Esophagus squamous epithelium (tissue), 5 donors: ENCODE measurements at places on chromosomes 16 and 17.

GRCh38 chr17:45307290-45308015, 9.4 kb downstream of the MAP3K14 start:
- no peak for DNase-seq

GRCh38 chr16:62445909-62446308, 409.7 kb upstream of the CDH8 start:
- DNase-seq = no peak

DNA sequence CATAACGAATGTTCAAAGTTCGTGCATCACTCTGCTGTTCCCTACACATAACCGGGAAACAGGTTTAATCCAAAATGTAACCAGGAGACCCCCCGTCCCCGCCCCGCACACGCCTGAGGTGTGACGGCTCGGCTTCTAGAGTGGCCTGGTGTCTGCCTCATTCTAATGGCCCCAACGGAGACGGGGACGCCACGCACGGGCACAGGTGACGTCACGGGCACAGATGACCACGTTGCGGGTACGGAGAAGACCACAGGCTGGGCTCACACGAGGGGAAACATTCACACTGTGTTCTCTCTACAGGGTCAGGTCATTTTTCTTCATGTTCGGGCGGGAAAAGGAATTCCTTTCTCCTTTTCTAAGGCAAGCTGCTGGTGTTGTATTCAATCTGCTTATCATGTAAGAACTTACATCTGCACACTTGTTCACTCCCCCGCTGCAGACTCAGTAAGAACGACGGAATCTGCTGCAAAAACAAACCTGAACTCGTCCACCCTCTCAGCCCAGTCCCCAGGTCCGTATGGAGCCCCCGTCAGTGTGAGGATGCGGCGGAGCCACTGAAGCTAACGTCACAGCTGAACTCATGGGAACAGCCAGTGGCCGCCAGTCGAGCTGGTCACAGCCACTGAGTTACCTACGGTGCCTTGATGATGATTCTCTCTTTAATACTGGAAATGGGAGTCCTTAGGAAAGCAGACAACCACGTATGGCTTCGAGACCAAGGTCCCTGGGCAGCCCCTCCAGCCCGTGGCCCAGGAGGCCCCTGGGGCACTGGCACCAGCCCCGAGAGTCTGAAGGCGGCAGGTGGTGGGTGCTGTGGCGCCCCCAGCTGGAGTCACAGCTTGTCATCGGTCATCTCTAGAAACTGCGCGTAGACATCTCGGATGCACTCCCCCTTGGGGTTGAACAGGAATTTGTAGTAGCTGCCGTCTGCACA, 32.9 kb downstream of the WDR45B start:
- no peak for DNase-seq

DNA sequence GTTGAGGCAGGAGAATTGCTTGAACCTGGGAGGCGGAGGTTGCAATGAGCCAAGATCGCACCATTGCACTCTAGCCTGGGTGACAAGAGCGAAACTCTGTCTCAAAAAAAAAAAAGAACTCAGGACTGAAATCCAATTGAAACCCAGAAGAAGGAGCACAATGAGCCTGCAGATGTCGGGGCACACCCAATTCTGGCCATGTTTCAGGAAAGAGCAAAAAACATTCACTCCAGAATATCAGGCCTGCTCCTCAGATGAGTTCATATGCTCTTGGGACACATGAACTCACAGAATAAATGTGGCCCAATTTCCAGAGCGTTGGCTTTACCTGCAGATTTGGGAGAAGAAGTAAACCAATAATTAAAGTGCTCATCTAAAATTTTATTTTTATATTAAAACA, 3.0 kb upstream of the CMTM2 start:
- no peak for DNase-seq

DNA sequence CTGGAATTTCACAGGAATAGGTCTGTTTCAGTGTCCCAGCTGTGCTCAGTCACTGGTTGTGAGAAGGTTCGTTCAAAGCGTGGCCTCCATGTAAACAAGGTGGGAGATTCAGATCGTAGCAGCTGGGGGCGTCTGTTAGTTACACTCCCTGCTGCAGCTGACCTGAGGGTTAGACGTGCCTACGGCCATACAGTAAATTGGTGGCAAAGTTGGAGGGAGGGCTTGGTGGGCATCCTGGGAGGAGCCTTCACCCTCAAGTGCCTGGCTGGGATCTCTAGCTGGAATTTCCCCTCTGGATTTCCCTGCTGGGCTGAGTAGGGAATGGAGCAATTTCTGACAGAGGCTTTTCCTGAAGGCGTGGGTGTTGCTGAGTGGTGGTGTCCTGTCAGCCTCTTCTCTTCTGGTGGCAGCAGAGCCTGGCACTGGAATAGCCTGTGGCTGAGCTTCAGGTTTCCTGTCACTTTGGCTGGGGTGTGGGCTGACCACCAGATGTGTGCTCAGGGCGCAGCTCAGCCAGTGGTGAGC, 6.4 kb downstream of the FCSK start:
- DNase-seq = no peak

- no peak for DNase-seq
Observed at GRCh38 chr17:1949754-1950153, 75.4 kb downstream of the RTN4RL1 start.

DNA sequence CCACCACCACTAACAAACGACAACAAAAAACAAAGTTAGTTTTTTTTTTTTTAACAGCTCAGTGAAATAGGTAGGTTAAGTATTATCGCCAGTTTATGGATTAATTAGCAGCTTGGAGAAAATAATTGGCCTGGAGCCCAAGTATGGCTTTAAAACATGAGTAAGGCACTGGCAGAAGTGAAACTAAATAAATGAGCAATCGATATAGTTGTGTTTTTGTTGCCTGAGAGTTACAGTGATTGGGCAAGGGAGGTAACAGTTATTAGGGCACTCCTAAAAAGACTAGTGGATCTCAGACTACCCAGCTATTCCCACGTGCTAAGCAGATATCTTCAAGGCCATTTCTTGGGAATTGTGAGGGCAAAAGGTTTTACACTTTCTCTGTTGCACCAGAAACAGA, 2.4 kb downstream of the MLKL start:
- no peak for DNase-seq

DNA sequence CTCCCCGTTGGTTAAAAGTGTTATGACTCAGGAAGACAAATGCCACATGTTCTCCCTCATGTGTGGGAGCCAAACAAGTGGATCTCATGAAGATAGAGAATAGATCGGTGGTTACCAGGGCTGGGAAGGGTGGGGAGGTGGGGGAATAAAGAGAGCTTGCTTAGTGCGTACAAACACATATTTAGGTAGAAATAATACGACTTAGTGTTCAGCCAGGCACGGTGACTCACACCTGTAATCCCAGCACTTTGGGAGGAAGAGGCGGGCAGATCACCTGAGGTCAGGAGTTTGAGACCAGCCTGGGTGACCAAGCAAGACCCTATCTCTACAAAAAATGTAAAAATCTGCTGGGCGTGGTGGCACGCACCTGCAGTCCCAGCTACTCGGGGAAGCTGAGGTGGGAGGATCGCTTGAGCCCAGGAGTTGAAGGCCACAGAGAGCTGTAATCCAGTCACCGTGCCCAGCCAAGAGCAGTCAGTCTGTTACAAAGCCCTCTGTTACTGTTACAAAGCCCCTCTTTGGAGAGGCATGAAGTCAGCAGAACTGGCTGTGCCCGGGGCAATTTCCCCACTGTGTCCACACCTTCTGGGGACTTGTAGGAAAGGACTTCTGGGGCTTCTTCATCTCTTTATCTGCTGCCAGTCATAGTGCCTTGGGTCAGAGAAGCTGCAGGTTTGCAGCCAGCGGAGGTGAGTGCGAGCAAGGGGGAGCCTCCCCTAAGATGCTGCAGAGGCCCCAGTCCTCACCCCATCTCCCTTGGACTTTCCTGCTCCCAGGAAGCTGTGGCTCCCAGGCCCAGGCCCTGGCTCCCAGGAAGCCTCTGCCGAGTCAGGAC, 4.3 kb upstream of the ALDH3A1 start:
- DNase-seq = no peak

DNA sequence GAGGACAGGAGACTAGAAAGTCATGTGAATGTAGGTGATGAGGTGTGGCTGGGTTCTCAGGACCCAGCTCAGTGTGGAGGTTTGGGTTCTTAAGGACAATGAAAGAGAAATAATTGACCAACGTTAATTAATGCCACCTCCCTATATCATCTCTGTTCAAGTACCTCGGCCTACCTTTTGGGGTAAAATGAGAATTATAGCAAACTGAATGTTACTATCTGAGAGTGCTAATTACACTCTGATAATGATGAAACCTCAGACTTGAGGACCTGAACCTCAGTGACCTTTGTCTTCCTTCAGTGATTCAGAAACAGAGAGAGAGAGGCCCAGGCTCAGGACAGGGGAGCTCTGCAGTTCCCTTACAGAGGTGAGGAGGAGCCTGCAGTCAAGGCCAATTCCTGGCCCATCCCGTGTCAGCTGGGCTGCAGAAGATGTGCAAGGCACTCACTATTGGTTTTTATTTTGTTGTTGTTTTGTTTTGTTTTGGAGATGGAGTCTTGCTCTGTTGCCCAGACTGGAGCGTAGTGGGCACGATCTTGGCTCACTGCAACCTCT, 57.3 kb downstream of the SALL1 start:
- DNase-seq = no peak

DNA sequence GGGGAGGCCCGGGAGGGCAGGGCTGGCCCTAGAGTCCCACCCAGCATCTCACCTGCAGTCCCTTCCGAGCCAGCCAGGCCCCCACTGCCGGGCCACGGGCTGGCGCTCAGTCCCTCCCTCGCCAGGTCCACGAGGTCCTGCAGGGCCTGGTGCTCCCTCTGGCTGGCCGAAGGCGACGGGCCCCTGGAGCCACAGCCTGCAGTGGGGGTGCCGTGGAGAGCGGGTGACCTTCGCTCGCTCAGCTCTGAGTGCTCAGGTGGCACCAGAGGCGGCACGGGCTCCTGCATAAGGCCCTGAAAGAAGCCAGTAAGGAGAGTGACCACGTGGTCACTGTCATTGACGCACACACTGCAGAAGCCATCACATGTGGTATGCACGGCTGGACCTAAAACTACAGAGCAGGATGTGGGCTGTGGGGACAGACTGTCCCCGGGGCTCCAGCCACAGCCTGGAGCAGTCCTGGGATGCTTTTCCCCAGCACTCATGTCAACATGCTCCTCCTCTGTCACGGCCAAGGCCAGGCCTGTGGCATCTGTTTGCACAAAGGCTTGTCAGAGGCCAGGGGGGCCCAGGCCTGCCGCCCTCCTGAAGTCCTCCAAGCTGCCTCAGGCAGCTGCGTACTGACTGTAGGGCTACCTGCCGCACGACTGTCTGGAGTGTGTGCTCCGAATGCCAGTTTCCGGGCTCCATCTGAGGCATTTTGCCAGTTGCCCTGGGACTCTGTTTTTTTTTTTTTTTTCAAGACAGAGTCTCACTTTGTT, 15.1 kb downstream of the SLX4 start:
- no peak for DNase-seq

GRCh38 chr16:30151091-30151490, 28.1 kb upstream of the MAPK3 start:
- no peak for DNase-seq

DNA sequence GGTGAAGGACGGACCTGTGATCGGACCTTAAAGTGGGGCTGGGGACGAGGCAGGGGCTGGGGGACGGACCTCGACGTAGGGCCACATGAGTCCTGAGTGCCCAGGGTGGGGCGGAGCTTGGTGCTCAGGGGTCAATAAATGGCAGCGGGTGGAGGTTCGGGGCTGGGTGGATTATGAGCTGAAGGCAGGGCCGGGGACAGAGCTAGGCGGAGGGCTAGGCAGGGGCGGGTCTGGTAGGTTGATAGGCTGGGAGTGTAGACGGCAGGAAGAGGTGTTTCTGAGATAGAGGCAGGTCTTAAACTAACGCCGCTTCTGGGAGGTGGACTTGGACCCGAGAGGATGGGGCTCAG, 733 bp downstream of the CHRNB1 start:
- DNase-seq = no peak

DNA sequence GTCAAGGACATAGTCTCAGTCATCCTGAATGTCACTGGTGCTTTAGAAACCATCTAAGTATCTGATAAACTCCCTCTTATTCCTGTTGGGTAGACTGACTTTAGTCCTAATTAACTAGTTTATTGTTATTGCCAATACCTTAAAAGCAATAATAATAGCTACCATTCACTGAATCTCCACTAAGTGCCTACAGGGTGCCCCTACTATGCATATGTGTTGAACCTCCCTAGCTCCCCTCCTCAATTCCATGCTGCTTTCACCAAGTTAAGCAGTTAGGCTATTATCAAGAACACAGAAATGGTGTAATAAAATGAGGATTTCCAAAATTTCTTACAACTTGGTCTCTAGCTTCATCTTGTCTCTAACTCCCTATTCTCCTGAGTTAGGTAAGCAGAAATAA, 87.5 kb upstream of the MTMR4 start:
- no peak for DNase-seq

GRCh38 chr17:44346064-44346844, 1.2 kb downstream of the GRN start:
- DNase-seq = no peak

GRCh38 chr16:8674413-8675022, at the start of gene ABAT:
Gene ABAT (plus strand): TSS chr16:8674617. CDS start chr16:8735740, 61,123 bp downstream.
- DNase-seq = peak; percentile 45

GRCh38 chr17:74332763-74333283, 6.8 kb downstream of the KIF19 start:
- no peak for DNase-seq

DNA sequence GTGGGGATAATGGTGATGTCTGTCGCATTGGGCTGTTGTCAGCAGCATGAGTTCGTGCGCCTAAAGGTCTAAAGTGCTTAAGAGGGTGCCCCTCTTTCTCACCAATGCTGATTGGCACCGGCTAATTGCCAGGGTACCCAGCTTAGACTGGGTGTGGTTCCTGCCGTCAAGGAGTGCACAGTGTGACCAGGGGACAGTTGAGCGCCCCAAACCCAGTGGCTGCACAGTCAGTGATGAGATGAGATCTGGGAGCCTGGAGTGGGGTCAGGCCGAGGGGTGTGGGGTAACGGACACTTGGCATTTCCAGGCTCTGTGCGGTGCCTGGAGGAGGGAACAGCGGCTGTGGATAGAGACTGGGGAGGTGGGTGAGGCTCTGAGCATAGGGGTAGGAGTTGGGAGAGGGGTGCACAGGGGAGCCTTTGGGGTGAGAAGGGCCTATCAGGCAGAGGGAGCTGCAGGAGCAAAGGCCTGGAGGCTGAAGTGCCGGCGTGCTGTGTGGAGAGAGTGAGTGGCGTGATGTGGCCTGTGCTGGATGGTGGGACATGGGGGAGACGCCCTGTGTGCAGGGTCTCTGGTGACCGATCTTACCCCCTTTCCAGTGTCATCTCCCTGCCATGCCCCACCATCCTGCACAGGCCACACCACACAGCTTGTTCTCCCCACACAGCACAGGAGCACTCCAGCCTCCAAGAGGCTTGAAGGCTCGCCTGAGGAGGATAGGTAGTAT, 58.3 kb downstream of the SNX20 start:
- DNase-seq = no peak
